ENCODE measurements at places on chromosomes 16 and 17. TPM values are rescaled to one million over a fixed set of nuclear protein-coding genes. Genes with fewer than 3 reads are reported as not detected.

CAMKK1 gene
- 2.4 TPM for total RNA-seq

MPP3 gene
- 0.30 TPM for total RNA-seq

GRCh38 chr16:87252269-87252970 is 64.8 kb downstream of the C16orf95 start:
- DNase-seq = no peak

DNA sequence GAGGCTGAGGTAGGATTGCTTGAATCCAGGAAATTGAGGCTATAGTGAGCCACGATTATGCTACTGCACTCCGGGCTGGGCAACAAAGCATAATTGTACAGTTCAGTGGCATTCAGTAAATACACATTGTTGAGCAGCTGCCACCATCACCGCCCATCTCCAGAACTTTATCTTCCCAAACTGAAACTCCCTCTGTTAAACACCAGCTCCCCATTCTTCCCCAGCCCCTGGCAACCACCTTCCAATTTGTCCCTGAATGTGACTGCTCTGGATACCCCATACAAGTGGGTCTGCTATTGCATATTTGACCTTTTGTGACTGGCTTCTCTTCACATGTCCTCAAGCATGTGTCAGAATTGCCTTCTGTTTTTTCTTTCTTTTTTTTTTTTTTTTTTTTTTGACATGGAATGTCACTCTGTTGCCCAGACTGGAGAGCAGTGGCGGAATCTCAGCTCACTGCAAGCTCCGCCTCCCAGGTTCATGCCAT is 2.9 kb downstream of the RPL38 start:
- no peak for DNase-seq

- no peak for DNase-seq
These were observed 120.4 kb downstream of the PARN start for GRCh38 chr16:14509675-14510132.
